ENCODE measurements at places on chromosomes 6 and 20.

- no peak for DNase-seq
Measured at GRCh38 chr6:111689946-111690345, 84.3 kb upstream of the TRAF3IP2 start.

- no peak for DNase-seq
Measured at GRCh38 chr20:46898423-46898822, 3.8 kb downstream of the EYA2 start.

- peak; percentile 67 for DNase-seq
Measured at GRCh38 chr20:49541733-49542513, 26.0 kb downstream of the PTGIS start.

DNA sequence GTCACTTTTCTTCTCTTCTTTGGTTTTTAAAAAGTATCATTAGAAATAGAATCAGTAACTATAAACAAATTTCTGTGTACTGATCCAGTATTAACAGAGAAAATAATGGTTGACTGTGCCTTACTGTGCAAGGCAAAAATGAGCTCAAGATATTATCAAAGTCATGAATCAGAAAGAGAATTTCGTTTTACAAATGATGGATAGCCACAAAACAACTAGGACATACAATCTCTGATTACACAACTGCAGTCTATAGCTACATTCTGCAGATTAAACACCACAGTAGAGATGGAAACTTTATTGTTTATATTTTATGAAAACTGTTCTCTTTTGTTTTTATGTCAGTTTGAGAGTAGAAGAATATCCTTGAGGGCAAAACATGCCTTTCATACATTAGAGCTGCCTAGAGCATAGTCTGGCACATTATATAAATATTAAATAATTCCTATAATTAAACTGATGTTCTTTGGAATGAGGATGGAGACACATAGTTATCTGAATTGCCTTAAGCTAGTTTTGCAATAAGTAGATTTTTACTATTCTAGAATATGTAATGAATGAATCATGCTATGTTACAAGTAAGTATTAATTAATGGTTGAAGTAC is 333.1 kb downstream of the LAMA2 start:
- no peak for DNase-seq

- DNase-seq = no peak
Measured at GRCh38 chr6:14423330-14423729, 305.8 kb downstream of the CD83 start.

DNA sequence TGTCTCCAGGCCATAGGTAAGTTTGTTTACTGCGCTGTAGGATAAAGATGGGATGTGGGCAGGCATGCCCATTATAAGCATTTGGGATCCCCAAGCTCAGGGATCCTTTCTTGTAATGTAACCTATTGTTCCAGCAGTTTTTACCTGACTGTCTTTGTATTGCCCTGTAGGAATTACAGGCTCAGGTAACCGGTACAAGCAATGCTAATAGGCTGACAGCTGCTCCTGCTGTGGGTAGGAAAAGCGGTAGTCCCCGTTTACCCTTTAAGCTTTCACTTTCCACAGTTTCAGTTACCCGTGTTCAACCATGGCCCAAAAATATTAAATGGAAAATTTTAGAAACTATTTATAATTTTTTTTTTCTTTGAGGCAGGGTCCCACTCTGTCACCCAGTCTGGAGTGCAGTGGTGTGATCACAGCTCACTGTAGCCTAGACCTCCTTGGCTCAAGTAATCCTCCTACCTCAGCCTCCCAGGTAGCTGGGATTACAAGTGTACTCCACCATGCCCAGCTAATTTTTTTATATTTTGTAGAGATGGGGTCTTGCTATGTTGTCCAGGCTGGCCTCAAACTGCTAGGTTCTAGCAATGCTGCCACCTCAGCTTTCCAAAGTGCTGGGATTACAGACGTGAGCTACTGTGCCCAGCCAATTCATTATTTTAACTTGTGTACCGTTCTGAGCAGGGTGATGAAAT is 108.6 kb downstream of the CDYL start:
- DNase-seq = no peak

DNA sequence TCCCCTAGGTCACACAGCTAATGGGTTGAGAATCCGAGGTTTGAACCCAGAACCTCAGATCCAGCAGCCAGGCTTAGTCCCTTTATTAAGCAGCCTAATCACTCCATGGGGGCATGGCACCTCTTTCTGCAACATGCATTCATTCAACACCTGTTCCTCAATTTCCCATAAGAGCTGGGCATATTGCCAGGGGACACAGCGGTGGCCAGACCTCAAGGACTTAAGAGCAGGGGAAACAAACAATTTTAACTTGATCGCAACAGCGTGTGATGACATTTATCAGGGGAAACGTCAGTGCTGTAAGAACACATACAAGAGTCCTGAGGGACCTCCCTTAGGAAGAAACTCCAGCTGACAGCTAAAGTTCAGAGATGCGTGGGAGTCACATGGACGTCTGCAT is 267.4 kb upstream of the CDH4 start:
- no peak for DNase-seq

- no peak for DNase-seq
Measured at GRCh38 chr20:21936720-21937380, 231.4 kb downstream of the PAX1 start.

- DNase-seq = peak; percentile 58
Measured at GRCh38 chr6:47787620-47788497, 6.0 kb downstream of the OPN5 start.

DNA sequence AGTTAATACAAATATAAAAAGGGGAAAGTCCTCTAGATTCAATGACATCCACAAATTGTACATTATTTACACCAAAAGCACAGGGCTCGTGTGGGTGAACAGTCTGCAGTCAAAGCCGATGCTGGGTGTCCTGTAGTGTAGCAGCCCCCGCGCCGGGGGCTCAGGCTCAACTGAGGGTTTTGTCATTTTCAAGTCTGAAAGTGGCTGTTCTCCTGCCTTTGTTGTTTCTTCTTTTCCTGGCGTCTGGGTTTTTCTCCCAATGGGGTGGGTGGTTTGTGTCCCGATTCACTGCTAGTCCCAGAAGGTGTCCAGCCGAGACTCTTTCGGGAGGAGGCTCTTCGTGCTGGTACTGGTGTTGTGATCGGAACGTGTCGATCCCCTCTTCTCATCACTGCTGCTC is 146.0 kb downstream of the ZMYND8 start:
- no peak for DNase-seq

DNA sequence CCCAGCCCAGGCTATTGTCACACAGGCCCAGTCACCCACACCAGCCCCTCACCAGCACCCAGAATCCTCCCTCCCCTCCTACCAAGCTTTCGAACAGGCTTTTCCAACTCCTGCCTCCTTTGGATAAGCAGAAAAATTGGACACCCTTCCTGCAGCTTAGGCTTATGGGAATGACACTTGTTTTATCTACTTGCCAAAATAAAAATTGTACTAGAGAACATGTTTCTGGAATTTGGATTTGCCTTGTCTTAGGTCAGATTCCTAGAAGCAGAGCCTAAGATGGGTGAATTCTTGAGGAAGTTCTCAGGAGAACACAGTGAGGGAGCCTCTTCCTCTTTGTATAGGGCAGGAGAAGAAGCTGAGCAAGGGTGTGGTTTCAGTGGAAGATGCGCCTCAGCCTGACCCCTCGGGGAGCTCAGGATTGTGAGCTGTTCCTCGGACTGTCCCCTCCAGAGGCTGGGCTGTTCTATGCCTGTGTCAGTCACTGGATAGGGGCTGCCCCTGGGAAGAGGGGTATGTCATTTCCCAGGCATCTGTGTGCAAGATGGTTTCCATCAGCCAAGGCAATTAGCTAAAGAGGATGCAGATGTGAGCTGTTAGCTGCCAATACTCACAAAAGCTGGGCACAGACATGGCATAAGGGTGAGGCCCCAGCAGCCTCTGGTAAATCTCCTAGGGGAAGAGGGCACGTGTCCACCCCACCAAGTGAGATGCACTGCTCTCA is 33.9 kb downstream of the ITPR3 start:
- no peak for DNase-seq

- DNase-seq = peak; percentile 78
Measured at GRCh38 chr6:43838276-43839036, 68.4 kb downstream of the VEGFA start.

GRCh38 chr20:23966298-23966697 is 22.3 kb downstream of the GGTLC1 start:
- no peak for DNase-seq

GRCh38 chr6:166365806-166366205 is 16.9 kb downstream of the MPC1 start:
- no peak for DNase-seq

- DNase-seq = no peak
Measured at GRCh38 chr6:140671926-140672325, 1297.5 kb upstream of the CITED2 start.

DNA sequence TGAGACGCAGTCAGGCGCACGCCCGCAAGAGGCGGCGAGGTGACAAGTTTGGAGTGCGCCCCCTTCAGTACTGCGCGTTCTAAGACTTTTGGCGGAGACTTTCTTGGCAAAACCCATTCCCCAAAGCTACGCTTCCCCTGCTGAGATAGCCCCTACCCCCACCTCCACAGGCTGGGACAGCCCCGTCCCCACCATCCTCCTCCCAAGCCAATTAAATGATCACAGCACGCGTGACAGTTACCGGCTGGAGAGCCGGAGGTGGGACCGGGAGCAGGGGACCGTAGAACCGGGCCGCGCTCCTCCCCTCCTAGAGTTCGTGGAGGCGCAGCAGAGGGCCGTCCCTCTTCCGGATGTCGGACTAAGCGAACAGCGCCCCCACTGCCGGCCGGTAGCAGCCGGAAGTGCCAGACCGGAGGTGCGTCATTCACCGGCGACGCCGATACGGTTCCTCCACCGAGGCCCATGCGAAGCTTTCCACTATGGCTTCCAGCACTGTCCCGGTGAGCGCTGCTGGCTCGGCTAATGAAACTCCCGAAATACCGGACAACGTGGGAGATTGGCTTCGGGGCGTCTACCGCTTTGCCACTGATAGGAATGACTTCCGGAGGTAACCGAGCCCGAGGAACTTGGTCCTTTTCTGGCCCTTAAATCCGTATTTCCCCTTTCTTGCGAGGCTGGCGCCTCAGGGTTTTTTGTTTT is at the start of gene TOMM6:
Gene TOMM6, plus strand, starts transcription at position 476 of the 699 bp plus-strand sequence. Its CDS starts 4 bp downstream, at position 480.
- DNase-seq = peak; percentile 94

DNA sequence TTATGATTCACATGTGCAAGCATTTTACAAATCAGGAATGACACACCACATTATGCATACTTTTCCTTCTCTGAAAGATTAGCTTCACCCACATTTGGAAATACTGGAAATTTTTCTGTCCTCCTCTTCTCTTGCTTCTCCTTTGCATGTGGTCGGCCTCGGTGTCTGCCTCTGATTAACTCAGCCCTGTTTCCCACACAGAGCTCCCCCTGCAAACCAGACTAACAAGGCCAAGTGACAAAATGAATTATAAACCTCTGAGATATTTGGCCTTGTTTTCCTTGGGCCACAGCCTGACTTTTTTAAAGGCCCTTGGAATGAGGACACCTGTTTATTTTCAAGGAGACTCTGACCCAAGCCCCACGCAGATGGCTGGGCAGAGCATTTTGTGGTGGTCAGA is 9.0 kb upstream of the CCN6 start:
- DNase-seq = peak; percentile 65

GRCh38 chr6:70847106-70848084 is 109.5 kb downstream of the B3GAT2 start:
- no peak for DNase-seq

- DNase-seq = no peak
Measured at GRCh38 chr20:58463256-58463655, 51.9 kb downstream of the APCDD1L start.

DNA sequence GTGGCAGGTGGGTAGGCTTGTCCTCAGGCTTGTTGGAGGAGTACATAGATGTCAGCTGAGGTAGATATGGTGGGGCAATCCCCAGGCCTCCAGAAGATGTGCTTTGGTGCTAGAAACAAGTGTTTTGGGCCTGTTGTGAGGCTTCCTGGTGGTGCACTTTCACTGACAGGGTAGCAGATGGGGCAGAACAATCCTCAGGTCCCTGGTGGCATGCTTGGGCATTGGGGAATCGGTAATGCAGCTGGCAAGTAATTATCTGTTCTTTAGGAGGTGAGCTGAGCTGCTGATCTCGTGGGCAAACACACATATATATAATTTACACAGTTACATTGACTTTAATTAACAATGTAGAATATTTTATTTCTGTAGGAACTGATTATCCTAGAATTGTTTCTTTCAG is 458.7 kb downstream of the BMP2 start:
- DNase-seq = no peak

DNA sequence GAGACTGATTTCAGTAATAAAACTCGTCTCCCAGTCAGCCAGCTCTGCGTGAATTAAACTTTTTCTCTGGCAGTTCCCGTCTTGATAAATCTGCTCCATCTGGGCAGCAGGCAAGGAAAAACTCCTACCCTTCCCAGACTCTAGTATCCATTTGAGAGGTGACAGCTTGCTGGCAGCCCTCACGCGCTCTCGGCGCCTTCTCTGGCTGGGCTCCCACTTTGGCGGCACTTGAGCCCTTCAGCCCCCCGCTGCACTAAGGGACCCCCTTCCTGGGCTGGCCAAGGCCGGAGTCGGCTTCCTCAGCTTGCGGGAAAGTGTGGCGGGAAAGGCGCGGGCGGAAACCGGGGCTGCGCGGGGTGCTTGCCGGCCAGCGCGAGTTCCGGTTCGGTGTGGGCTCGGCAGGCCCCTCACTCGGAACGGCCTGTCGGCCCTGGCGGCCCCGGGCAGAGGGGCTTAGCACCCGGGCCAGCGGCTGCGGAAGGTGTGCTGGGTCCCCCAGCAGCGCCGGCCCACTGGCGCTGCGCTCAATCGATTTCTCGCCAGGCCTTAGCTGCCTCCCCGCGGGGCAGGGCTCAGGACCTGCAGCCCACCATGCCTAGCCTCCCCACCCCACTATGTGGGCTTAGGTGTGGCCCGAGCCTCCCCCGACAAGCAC is 21.8 kb upstream of the GMPR start:
- DNase-seq = no peak

- DNase-seq = no peak
Measured at GRCh38 chr6:32835167-32835893, 3.2 kb downstream of the TAP2 start.

DNA sequence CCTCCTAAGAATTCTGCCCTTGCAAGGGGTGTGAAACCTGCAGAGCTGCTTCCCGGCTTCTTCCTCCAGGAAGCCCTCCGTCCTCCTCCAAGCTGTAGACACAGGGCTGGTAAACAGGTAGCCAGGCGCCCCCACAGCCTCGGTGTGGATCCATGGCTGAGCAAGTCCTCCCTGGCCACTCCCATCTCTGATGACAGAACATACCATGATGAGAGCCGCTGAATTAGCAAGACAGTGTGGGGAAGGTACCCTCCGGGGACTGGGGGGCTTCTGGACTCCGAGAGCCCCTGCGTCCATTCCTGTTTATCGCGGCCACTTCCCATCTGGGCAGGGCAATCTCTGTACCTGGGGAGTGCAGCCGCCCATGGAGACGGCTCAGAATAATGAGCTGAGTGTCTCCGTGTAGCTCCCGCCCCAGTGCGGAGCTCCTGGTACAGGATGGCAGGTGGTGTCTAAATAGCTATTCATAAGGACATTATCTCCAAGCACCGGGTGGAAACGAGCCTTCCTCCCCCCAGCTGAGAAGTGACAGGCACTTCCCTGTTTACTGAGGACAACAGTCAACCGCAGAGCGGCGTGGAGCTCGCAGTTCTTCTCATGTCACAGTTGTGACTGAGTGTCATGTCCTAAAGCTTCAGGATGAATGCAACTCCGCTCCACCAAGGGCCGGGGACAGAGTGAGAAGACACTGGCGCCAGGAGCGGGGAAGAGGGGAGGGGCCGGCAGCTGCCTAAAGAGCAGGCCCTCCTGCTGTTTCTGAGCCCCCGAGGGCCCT is 22.7 kb upstream of the NTSR1 start:
- DNase-seq = no peak

GRCh38 chr6:73800997-73801396 is 105.0 kb downstream of the CD109 start:
- DNase-seq = no peak
